Head of caudate nucleus (tissue), 42 donors: ENCODE measurements at places on chromosomes 4 and X.

- DNase-seq = no peak
Observed at GRCh38 chrX:46268412-46268811, 276.8 kb downstream of the ZNF674 start.

DNA sequence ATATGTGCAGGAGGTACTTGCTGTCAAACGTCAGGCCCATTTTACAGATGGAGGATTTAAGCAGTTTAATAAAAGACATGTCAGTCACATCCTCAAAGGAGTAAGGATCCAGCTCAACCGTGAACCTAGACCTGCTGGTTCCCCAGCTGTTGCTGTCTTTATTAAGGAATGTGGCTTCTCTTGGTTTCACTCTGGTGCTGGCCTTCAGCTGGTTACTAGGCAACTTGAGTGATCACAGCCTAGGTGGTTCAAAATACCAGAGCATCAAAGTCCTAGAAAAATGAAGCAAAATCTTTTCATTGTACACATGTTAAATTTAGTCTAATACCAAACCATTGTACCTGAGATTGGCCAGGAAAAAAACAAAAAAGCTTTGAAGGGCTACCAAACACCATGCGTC is 32.7 kb upstream of the GLRA2 start:
- no peak for DNase-seq

DNA sequence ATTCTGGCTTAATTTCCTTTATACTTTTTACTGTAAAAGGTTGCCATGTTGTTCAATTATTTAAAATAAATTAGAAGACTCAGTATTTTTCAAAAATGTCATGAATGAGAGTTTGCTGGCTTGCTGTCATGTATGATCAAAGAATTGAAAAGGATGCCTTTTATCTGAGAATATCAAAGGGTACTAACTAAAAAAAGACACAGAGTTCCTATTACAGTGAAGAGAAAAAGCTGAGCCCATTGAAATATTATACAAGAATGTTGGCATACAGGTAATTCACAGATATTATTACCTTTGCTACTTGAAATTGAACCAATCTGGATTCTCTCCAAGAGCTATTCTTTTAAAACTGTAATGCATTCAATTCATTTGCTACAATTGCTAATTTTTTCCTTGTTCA is 200.0 kb downstream of the PPP3CA start:
- no peak for DNase-seq

GRCh38 chrX:15790769-15791290 is 546 bp downstream of the ZRSR2 start:
- DNase-seq = peak; percentile 10

- DNase-seq = no peak
Observed at GRCh38 chr4:21012851-21013331, 312.6 kb downstream of the PACRGL start.
